ENCODE measurements at places on chromosomes 2 and 18.

DNA sequence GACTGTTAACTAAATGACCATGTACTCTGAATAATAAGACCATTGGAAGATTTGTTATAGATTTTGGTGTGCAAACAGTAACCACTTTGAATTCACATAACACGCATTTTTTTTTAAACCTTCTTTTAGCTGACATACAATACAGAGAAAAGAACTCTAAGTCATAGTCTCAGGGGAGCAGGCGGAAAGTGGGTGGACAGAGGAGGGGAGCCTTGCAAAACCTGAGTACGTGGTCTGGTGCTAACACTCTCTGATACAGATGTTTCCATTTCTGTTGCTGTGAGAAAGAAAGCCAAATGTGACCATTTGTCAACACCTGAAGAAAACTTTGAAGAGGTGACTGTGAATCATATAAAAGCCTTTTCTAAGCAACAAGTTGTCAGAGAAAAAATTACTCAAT lies 151.8 kb upstream of the GCFC2 start:
- DNase-seq: no peak

DNA sequence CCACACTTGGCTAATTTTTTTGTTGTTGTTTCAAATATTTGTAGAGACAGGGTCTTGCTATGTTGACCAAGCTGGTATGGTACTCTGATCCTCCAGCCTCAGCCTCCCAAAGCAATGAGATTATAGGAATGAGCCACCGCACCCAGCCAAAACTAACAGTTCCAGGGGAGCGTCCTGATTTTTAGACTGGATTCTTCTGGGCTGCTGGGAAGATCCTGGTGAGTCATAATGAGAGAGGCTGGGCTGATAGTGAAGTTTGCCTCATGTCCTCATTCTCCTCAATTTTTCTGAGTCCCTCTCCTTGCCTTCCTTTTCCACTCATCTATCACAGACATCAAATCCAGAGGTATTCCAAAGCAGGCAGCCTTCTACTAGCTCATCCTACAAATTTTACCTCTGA lies 81.3 kb downstream of the VSNL1 start:
- no peak for DNase-seq

GRCh38 chr18:8461544-8461943 lies 147.7 kb upstream of the RAB12 start:
- DNase-seq: no peak

DNA sequence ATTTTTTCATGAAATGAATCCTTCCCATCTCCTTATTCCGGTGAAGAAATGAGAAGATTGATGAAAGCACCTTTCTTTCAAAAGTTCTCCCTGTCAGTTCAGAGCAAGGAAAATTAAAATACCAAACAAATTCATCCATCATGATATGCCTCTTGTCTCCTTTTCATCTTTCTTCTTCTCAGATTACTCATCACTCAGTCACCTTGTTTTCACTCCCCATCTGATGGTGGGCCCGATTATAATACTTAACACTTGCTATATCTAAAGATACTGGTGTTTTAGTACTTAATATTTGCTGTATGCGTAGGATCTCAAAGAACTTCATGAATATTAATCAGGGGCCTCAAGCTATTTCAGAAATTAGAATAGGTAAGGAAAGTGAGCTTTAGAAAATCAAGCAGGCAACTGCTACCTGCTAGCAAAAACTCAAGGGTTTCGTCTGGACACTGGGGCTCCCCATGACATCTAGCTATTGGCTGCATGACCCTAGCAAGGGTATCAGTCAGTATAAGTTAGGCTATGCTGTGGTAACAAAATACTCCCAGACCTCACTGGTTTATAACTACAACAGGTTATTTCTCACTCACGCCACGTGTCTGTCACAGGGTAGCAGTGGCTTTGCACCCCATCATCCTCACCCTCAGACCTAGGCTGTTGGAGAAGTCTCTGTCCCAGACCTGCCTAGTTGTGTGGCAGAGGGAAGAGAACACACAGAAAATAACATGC lies 39.0 kb upstream of the RNF152 start:
- DNase-seq: no peak

DNA sequence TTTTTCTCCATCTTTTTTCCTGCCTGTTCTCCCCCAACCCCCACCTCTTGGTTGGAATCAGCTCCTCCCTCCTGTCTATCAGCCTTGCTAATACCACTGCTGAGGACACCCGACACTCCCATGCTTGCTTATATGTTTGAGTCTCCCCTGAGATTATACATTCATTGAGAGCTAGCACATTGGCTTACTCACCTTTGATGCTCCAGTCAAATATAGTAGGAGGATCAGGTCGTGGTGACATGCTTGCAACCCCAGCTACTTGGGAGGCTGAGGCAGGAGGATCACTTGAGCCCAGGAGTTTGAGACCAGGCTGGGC lies 91.5 kb upstream of the CCBE1 start:
- no peak for DNase-seq

DNA sequence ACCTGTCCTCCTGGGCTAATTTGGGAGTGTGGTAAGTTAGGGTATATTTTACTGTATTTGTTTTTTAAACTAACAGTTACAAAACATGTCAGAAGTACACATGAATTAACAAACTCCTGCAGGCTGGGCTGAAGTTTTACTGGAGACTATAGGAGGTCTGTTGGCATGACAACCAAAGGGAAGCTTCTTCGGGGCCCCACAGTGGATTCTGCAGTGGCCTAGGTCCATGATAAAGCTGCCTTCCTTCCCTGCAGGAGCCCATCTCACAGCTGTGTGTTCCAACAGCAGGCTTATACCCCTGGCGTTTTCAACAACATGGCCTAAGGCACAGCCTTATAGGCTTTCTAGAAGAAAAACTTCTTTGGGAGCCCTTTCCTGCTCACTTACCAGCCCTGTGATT lies 128.0 kb upstream of the SETBP1 start:
- DNase-seq: no peak

DNA sequence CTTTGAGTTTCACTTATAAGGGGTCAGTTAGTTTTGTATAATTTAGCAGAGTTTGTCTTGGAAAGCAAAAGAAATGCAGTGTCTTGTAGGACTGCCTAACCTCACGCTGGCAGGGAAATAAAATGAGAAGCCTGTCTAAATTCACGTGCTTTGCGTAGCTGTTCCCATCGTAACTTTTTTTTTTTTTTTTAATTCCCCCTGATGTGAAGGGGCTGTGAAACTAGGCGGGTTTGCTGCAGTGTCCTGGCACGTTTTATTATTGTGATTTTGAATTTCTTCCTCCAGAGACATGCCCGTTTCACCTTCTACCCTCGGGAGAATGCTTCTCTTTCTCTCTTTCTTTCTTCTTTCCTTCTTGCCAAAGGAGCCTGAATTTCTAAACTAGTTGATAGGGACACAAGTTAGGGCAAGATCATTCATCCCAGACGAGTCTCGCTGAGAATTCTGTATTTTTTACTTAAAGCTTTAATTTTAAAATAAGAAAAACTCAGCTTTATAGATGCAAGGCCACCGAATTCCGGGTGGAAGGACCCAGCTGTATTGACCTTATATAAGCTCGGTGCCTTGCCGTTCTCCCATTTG lies 2.3 kb downstream of the MEIS1 start:
- DNase-seq: no peak

DNA sequence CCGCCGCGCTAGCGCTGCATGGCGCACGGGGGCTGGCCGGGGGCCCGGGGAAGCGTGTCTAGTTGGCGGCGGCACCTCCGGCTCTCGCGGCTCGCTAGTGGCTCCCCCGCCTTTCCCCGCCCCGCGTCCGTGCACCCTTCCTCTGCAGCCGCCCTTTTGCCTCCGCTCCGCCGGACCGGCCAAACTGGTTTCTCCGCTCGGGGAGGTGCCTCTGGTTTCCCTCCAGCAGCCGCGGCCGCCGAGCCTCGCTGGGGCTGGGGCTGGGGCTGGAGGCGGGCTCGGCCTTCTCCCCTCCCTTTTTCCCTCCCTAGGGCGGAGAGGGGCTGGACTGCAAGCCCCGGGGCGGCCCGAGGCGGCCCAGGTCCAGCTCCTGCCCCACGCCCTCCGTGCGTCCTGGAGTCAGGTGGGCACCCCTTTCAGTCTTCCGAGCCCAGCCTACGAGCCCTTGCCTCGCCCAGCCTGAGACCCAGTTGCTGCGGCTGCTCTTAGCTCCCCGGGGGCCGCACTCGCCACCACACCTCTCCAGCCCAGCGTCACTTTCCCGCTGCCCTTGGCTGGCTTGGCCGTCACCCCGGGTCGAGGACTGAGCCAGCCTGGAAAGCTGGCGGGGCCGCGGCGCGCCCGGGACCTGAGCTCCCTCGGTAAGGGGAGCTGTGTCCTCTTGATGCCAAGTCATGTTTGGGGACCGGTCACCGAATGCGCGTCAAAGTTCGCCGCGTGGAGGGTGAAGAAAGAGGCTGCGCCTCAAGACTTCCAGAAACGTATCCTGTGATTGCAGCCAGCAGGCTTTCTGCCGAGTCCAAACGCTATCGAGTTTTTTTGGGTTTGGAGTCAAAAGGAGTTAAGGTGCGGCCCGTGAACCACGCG lies at the start of gene ATP8B1:
Gene ATP8B1, minus strand, starts transcription at position 213 of the 867 bp plus-strand sequence. CDS start 71,508 bp downstream, outside the sequence.
- peak; percentile 98 for DNase-seq

DNA sequence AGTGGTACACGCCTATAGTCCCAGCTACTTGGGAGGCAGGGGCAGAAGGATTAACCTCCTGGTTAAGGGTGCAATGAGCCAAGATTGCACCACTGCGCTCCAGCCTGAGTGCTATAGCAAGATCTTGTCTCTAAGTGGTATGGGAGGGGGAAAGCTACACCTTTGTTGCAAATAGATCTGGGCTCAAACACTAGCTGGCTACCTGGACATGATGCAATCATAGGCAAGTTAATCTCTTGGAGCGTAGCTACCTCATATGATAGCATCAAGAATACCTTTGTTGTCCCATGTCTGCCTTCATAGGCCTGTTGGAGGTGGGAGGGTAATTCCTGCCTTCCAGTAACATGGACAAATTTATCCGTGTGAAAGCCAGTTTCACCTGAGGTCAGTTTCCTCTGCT lies 15.7 kb downstream of the KLHL29 start:
- no peak for DNase-seq

All from prostate gland (tissue), 2 donors.